HTR-8/SVneo (cell line): ENCODE measurements at places on chromosomes 7 and 10.
A peak's percentile ranks its signal among the peaks of the same experiment; 100 is the strongest.

DNA sequence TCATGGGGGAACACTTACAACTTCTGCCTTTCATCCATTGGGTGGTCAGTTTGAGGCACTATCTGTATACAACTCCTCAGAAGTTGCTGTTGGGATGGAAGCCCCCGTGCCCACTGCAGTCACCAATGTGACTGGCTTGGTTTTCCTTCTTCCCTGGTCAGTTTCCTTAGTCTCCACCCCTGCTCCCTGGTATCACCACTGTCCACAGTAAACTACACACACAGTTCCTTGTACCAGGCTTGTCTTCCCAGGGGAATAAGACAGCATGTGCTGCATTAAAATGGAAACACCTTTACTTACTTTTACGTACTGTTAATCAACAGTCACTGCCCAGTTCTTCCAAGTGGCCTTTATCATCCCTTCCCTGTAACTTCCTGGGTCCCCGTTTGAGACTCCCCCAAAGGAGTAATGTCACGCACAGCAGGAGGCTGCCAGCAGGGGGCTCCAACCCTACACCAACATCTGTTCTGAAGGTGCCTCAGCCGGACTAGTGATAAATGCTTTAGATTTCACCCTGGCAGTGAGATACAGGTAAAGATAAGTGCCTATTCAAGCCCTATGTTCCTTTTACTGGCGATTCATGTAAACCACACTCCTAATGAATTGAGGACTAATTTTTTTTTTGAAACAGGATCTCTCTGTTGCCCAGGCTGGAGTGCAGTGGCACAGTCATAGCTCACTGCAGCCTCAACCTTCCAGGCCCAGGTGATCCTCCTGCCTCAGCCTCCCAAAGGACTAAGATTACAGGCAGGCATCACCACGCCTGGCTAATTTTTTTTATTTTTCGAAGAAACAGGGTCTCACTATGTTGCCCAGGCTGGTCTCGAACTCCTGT is 45.3 kb upstream of the PIK3AP1 start:
- peak; percentile 79 for DNase-seq

DNA sequence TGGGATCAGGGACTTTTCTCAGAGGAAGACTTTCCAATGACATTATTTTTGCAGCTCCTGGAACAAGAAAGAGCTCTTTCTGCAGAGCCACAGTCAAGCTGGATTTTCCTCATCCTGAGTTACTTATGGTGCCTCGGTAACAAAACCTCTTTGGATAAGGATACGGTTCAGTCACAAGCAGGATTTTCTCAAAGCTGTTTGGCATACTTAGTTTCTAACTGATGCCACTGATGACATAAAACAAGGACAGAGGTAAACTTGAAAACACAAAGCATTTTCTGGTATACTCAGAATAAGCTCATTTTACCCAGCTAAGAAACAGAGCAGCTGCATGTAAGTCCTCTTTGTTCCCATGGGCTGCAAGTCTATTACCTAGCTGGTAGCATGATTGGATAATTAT is 340.9 kb upstream of the MEOX2 start:
- no peak for DNase-seq

DNA sequence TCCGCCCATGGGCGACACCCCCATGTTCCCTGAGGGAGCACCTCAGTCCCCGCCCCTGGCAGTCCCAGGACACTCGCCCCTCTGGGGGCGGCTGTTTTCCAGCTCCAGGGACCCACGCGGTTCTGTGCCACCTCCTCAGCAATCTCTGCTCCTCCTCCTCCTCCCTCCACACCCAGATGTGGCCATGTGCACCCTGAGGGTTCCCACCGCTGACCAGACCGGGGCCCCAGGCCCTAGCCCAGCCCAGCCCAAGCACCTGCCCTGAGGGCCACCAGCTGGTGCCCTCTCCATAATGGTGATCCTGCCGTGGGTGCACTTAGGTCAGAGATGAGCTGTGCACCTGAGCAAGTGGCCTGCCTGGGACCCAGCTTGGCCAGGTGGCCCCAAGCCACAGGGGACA is 25.1 kb downstream of the AP5Z1 start:
- DNase-seq: no peak

DNA sequence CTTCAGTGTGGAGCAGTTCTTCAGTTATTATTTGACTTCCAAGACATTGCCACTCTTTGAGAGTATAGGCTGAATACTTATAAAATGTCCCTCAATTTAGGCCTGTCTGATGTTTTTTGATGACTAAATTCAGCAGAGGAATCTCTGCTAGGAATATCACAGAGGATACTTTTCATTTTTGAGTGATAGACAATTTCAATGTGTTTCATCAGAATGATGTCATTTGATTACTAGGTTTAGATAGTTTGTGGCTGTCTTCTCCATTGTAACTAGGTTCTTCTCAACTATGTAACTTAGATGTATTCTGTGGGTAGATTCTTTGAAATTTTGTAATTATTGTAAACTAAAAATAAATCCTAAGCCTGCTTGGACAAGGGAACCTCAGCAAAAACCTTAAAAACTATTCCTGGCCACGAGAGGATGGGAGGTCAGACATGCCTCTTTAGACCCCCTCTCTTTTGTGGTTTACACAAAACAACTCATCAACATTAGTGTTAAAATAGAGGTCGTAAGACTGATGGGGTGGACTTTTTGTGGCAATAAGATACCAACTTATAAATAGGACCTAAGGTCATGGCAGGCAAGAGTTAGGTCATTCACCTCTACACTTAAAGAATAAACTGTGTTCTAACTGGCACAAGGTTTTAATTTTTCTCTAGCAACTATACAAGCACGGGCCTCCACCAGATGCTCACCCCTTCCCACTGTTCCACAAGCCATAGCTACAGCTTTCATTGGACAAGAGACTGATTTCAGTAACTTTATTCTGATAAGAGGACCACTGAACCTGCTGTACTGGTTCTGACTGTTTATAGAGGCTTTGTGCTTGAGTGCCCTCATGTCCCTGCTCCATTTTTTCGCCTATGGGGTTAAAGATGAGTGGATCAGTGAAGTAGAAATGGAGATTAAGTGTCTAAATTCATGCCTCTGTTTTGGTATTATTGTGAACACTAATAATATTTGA is 33.7 kb downstream of the CYP2C8 start:
- no peak for DNase-seq

DNA sequence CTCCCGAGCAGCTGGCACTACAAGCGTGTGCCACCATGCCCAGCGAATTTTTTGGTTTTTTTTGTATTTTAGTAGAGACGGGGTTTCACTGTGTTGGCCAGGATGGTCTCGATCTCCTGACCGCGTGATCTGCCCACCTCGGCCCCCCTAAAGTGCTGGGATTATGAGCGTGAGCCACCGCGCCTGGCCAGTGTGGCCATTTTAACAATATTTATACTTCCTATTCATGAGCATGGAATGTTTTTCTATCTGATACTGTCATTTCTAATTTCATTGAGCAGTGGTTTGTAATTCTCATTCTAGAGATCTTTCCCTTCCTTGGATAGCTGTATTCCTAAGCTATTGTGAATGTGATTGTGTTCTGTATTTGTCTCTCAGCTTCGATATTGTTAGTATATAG is 96.2 kb downstream of the GLCCI1 start:
- DNase-seq: no peak

GRCh38 chr10:28763471-28764170 is 86.3 kb downstream of the BAMBI start:
- DNase-seq: no peak

DNA sequence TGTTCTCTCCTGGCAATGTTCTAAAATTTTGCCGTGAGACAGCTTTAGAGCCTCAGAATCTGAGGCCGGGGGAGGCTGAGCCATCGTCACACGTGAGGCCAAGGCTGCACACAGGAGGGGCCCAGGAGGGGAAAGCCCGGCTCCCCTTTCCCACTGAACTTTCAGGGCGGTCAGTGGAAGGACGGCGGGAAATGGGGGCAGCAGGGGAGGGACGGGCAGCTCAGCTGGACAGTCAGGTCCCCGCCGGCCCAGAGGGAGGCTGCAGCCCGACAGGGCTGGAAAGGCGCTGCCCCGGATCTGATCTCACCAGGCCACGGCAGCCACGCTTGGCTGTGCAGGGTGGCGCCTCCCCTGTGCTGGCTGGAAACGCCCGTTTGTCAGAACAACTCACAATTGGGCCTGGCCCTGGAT is 43.3 kb upstream of the ADGRA1 start:
- no peak for DNase-seq

- no peak for DNase-seq
These were observed 254.5 kb downstream of the SORCS3 start for GRCh38 chr10:104895541-104895940.

- no peak for DNase-seq
These were observed 2.6 kb upstream of the TNS3 start for GRCh38 chr7:47584536-47584895.

DNA sequence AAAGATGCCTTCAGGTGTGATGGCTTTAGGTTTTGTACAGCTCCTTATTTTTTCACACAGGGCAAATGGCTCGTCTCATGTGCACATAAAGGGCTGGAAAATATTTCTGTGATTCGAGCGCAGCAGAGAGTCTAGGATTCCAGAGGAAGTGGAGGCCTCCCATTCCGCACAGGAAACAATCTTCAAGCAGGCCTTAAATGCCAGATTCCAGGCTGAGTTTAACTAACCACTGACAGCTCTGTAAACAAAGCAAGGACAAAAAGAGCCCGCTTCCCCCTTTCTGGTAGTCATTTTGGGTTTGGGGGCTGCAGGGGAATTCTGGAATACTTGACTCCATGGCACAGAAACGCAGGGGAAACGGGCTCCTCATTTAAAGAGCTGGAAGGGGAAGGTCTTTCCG is 87.2 kb downstream of the CALD1 start:
- DNase-seq: no peak

DNA sequence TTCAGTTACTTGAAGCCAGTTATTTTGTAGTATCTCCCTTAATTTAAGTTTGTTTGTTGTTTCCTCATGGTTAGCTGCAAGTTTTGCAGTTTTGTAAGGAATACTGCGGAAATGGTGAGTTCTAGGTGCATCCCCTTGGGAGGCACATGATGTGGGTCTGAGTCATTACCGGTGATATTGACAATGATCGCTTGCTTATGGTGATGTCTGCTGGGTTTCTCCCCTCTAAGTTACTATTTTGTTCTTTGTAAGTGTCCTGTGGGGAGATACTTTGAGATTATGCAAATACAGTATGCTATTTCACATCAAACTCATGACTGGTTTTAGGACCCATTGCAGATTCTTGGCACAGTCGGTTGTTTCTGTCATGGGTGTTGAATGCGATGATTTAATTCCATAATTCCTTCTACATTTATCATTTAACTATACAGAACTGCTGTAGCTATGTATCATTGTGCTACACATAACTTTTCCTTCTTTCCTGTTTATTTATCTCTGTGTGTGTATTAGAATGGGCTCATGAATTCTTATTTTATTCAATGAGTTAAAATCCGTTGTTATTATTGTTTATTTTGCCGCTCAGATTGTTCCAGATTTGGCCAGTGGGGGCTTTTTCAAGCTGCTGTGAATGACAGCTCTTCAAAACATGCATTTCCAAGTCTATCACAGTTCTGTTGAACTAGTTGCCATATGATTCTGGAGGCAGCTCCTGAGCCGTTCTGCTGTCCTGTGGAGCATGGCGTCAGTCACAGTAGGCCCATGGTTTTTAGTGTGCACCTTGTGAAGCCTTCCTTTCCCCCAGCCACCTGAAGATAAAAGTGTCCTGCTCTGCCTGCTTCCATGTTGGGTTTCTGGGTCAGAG is 18.4 kb downstream of the TSPAN14 start:
- DNase-seq: no peak

DNA sequence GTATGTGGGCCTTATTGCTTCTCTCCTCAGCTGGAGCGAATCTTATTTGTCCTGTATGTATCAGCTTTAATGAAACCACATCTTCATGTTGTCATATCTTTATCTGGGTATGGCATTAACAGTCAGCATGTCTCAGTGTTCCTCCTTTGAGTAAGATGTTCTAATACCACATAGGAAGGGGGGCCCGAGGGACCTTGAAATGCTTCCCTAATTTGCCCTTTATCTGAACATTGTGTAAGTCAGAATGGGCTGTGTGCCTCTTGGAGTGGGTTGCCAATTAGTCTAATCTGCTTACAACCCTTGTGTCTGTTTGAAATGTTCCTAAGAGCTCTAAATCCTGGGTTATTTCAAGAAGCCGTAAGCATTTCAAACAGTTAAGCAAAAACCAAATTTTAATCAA is 623.8 kb downstream of the SUGCT start:
- DNase-seq: no peak

DNA sequence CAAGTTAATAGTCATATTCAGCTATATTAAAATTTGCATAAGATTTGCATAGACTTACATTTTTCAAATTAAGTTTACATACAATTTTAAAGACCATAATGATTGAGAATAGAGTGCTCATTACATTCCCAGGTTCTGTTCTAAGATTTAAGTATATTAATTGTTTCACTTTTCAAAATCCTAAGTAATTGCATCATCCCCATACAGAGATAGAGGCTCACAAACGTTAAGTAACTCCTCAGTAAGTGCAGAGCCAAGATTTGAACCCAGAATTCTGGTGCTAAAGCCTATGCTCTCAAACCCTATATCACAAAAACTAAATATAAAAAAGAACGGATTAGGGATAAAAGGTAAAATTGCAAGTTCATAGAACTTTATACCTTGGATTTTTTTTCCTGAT is 2.1 kb downstream of the ITIH5 start:
- no peak for DNase-seq

DNA sequence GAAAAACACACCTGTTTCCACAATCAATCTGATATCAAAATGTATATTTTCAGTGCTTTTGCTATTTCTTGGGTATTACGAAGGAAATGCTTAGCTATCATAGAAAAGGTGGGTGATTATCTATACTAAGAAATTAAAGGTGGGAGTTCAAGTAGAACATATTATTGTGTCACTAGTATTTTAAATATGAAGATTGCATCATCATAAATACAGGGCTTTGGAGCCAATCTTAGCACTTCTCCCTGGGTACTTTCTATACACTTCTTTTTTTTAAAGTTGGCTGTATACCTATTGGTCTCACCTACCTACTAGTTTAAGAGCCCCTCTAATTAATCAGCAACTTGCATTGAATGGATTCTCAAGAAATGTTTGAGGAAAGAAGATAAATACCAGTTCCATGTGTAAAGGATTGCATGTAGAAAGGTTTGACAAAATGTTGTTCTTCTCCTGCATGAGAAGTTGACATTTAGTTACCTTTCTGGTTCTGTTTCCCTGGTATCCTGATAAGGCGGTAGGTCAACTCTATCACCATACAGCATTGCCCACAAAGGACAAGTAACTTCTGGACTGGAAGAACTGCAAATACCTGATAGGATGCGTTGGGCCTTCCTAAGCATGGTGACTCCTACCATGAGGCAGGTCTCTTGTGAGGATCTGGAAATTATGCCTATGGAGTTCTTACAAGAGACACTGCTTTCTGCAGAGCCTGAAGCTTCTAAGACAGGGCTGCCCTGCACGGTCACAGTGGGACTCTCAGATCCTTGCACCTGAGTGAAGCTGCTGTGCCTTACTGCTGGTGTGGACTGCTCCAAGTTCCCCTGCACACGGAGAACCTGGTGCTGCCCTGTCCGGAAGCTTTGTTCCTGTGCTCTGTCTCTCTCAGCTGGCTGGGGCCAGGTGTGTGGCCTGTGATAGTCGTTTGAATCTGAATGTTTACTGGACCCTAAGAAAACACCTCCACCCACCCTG is 32.1 kb upstream of the PDSS1 start:
- DNase-seq: no peak

- no peak for DNase-seq
These were observed 16.7 kb upstream of the ABCC2 start for GRCh38 chr10:99765672-99766301.
